ENCODE measurements at places on chromosomes 16 and 17. TPM values are rescaled to one million over a fixed set of nuclear protein-coding genes. Genes with fewer than 3 reads are reported as not detected.
A peak's percentile ranks its signal among the peaks of the same experiment; 100 is the strongest.

- DNase-seq = no peak
Observed at GRCh38 chr17:2958706-2959222, 104.6 kb downstream of the OR1D5 start.

GRCh38 chr16:27387724-27388123 is 14.2 kb upstream of the IL21R start:
- no peak for DNase-seq

DNA sequence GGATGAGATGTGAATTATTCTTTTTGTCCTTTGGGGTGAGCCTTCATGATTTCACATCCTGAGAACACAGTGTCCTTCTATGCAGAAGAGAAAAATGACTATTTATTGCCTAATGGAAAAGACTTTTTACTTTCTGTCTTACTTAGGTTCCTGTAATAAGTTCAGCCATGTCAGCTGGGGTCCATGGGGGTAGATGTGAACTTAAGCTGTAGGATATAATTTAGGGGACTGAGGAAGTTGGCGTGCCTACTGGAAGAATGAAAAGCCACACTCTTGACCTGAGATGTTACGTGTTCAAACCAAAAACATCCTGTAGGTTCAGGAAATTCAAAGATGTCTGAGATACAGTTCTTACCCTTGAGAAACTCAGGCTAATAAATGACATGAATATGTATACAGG is 660.5 kb downstream of the TOX3 start:
- DNase-seq = no peak

DNA sequence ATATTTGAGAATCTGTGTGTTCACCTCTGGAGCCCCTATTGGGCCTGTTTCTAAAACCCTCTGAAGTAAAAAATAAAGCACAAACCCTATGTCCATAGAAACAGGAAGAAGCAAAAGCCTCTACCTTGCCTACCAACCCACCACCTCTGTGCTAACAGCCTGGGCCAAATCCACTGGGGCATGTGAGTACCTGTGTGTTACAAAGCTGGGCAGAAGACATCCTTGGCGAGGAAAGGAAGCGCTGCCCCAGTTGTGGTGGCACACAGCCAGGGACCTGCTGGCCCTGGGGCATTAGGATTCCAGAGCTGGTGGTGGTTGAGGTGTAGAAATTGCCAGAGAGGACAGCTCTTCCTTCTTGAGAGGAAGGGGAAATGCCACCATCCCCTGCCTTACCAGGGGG is 30.0 kb downstream of the MYO18A start:
- no peak for DNase-seq

GRCh38 chr17:39667945-39668924 is at the start of gene PNMT:
PNMT (plus strand) TSS chr17:39668453; CDS start chr17:39668476, 23 bp downstream.
- peak; percentile 49 for DNase-seq

DNA sequence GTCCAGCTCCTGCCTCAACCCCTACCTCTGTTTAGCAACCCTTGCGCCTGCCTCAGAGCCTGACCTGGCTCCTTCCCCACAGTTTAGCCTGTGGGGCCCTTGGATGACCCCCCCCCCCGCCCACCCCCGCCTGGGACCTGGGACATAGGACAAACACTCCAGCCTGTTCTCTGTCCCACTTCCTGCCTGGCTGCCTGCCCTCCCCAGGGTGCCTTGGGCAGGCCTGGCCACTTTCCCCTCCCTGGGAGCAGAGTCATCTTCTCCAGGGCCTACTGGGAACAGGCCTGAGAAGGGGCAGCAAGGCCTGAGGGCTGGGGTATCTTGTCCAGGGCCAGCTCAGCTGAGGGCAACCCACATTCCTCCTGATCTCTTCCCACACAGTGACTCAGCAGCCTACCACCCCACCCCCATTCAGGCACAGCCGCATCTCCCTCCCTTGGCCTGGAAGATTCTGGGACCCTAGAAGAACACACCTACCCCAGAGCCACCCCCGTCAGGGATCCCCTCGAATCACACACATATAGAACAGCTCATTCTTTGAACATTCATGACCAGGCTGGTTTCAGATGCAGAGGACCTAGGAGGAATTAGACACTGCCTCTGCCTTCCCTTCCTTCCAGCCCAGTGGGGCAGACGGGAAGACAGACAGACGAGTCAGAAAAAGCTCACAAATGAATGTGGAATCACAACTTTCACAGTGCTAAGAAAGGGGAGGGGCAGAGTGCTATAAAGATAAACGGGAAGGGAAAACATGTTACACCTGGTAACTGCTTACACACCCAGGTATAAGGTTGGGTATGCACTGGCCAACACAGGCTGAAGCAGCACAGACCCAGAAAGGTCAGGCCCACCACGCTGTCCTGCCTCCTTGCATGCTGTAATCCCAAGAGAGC is 6.0 kb downstream of the FHOD1 start:
- DNase-seq = no peak

- DNase-seq = peak; percentile 42
Observed at GRCh38 chr17:79844869-79845600, 5.8 kb upstream of the CBX4 start.

GRCh38 chr17:65389949-65390348 is 171.5 kb downstream of the AXIN2 start:
- DNase-seq = no peak

GRCh38 chr16:8585857-8586256 is 4.5 kb downstream of the TMEM114 start:
- no peak for DNase-seq

DNA sequence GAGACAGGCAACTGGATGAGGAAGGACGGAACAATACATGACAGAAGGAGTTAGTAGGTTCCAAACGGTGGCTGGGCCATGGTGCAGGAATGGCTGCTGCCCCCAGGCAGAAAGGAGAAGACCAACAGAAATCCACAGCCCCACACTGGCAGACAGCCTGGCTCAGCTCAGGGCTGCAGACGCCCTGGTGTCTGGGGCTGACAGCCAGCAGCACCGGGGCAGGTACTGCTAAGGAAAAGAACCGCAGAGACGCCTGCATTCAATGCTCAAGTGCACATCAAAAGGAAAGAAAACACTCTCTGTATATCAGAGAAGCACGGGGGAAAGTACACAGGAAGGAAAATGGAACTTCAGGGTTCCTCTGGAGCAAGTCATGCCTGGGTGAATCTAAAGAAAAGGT is 53.4 kb downstream of the GAS7 start:
- DNase-seq = no peak

DNA sequence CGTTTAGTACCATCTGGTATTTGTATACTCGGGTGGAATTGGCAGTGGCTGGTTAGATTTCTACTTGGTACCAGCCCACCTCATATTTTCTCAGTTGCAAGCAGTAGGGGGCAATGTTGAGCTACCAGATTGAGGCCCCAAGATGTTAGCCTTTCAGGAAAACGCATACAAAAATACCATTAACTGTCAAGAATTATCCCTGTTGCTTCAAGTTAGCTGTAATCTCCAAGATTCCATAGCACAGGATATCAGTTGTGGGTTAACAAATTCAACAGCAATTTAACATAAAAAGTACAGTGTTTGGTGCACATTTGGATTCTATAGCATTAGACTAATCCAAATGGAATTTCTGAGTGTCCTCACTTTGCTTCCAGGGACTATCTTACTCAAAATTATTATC is 188.2 kb downstream of the FTO start:
- peak; percentile 3 for DNase-seq

GRCh38 chr17:77817953-77818352 is 140.6 kb upstream of the TNRC6C start:
- no peak for DNase-seq

- no peak for DNase-seq
Observed at GRCh38 chr16:85974428-85975375, 75.7 kb downstream of the IRF8 start.

DNA sequence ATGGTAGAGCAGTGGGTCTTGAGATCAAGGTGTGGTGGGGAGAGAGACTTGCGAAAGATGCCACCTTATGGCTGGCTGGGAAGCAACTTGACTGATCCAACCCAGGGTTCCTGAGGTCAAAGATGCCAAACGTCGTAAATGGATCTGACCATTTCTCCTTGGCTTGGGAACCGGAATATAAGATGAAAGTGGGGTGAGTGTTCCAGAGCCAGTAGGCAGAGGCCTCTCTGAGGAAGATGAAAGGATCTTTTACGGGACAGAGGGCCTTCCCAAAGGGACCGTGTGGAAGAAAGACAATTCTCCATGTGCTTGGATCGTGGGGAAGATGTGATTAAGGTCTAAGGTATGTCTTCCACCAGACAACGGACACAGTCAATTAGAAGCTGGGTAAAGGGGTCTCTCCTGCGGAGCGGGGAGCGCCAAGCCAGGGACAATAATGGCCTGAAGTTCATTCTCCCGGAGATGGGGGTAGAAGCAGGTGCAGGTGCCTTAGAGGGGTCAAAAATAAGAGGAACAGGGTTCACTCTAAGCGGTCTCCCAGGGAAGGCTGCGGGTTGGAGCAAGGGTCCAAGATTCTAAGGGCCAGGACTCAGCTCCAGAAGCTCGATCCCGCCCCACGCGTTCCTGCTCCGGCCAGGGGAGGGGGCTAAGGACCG is 800 bp downstream of the FXR2 start:
- DNase-seq = no peak

Gene MT1E
- total RNA-seq = 153 TPM

Gene ADAD2
- not detected for total RNA-seq

Gene FADS6
- total RNA-seq = not detected

Gene SPATA32
- total RNA-seq = not detected

Gene ITGB3
- total RNA-seq = 0.07 TPM

Gene DNAI2
- total RNA-seq = 0.35 TPM

Gene HSD17B1
- total RNA-seq = 0.29 TPM

Gene ZMYND15
- 0.09 TPM for total RNA-seq

Gene OR1F1
- not detected for total RNA-seq

Gene GRIN2C
- not detected for total RNA-seq

Gene GPR142
- total RNA-seq = not detected

Gene CDH16
- not detected for total RNA-seq

Gene MT2A
- 285 TPM for total RNA-seq
